Esophagus squamous epithelium (tissue), 5 donors: ENCODE measurements at places on chromosomes 6 and 20.

DNA sequence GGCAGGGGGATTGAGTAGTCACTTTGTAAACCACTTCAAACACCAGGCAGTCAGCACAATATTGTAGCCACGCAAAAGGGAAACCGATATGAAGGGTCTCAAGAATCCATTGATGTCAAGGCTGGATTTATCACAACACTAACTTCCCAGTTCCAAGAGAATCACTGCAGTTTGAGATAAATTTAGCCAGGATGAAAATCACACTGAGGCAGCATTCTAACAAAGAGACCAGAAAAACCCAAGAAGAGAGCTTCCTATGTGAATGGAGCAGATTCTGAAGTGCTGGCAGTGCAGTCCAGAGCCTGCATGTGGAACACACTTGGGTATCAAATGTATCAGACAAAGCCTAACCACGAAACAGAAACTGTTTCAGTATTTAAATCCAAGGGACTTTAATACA is 84.6 kb downstream of the KIF16B start:
- DNase-seq = no peak

DNA sequence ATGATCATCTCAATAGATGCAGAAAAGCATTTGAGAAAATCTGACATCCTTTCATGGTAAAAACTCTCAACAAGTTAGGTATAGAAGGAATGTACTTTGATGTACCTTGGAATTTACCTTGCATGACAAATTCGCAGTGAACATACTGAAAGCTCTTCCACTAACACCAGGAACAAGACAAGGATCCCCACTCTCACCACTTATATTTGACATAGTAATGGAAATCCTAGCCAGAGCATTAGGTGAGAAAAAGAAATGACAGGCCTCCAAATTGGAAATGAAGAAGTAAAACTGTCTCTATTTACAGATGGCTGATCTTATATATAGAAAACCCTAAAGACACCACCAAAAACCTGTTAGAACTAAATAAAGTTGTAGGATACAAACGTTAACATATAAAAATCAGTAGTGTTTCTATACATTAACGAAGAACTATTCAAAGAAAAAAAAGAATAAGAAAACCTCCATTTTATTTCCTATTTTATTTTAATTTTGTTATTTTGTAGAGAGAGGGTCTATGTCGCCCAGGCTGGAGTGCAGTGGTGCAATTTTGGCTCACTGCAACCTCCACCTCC is 26.9 kb downstream of the PCNA start:
- DNase-seq = no peak

GRCh38 chr20:53911301-53911700 is 159.1 kb downstream of the BCAS1 start:
- no peak for DNase-seq

GRCh38 chr6:15063253-15063853 is 182.5 kb upstream of the JARID2 start:
- DNase-seq = no peak

DNA sequence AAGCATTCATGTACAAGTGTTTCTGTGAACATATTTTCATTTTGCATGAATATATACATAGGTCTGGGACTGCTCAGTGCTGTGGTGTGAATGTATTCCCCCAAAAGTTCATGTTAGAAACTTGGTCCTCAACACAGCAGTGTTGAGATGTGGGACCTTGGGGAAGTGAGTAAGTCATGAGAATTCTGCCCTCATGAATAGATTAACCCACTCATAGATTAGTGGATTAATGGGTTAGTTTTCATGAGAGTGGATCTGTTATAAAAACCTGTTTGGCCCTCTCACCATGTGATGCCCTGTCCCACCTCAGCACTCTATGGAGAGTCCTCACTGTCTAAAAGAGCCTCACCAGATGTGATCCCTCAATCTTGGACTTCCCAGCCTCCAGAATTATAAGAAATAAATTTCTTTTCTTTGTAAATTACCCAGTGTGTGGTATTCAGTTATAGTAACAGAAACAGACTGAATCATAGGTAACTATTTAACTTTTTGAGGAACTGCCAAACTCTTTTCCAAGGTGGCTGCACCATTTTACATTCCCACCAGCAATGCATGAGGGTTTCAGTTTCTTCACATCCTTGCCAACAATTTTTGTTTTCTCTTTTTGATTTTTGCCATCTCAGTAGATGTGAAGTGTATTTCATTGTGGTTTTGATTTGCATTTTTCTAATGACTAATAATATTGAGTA is 45.3 kb downstream of the QRSL1 start:
- DNase-seq = no peak

- DNase-seq = no peak
Observed at GRCh38 chr6:582370-582769, 74.5 kb downstream of the HUS1B start.

DNA sequence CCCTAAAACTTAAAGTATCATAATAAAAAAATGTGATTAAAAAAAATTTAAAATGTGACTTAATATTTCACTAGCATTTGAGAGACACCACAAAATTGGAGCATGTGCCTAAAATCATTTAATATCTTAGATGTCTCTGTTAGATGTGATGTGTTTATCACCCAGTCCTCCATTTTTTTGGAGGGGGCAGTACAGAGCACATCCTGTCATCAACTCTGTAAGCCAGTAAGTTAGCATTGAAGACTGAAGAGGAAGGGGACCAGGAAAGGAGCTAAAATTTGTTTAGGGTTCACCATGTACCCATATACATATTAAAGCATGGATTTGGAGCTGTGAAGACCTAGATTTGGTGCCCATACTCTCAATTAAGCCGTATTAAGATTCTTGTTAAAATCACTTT is 30.7 kb upstream of the ADIG start:
- no peak for DNase-seq

DNA sequence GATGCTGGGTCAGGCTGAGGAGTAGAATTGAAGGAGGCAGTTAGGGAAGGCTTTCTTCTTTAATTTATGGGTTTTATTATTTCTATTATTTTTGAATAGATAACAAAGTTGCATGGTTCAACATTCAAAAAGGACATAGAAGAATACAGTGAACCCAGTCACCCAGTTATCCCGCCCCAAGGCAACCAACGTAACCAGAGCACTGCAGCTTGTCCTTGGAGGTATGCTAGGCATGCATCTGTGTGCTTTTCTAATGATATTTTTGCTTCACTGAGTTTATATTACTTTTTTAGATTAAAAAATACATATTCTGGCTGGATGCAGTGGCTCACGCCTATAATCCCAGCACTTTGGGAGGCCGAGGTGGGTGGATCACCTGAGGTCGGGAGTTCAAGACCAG is 47.4 kb upstream of the DSN1 start:
- DNase-seq = no peak

DNA sequence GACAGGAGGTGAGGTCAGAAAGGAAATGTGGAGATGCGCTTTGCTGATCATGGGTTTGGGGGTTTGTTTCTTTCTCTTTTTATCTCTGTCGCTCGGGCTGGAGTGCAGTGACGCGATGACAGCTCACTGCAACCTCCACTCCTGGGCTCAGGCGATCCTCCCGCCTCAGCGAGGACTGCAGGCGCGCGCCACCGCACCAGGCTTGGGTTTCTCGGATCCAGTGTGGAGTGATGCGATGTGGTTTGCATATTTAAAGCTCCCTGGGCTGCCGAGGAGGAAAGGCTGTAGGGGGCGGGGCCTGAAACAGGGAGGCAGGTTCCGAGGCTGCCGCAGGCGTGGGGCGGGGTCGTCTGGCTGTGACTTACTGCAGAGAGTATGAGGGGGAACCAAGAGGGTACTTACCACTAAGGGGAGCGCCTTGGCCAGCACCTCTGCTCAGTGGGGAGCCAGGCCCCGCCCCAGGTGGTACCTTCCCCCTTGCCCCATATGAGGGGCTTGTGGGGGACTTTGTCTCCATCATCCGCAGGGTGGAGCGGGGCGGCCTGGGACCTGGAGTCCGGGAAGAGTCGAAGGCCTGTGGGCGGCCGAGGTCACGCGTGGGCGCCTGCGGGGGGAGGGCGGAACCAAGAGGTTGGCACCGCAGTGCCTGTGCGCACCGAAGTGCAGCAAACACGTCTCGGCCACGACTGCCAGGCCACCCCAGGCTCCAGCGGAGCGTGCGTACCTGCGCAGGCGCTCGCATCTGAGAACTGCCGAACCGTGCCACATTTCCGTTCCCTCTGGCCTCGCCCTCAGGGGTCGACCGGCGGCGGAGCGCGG is 12.7 kb upstream of the BAK1 start:
- DNase-seq = no peak

- no peak for DNase-seq
Observed at GRCh38 chr20:45347936-45348778, at the start of gene SDC4. SDC4 (minus strand) TSS chr20:45348424; CDS start chr20:45348384, 40 bp downstream.

- DNase-seq = no peak
Observed at GRCh38 chr6:137552146-137552545, 58.0 kb upstream of the OLIG3 start.

DNA sequence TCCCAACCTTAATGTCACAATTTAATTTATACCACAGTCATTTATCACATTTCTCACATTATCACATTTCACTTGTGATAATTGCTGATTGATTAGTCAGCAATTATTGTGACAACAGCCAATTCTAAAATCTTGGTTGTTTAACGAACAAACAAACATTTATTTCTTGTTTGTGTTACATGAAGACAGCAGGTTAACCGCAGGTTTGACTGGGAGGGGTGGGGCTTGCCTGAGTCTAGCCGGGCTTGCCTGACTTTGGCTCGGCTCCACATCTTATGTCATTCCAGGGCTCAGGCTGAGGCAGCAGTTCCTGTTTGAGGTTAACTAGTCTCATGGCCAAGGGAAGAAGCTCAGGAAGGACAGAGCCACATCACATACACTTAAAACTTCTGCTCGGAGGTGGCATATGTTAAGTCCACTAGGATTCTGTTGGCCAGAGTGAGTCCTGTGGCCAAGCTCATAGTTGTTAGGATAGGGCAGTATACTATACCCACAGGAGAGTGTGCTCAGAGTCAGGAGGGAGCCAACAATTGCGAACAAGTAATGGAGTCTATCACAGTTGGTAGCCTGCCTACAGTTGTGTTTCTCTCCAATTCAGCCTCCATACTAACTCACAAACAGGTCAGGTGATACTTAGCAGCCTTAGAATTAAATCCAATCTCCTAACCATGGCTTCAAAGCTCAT is 90.0 kb upstream of the IFNGR1 start:
- DNase-seq = no peak

- DNase-seq = no peak
Observed at GRCh38 chr6:79079561-79080041, 1.5 kb upstream of the PHIP start.

DNA sequence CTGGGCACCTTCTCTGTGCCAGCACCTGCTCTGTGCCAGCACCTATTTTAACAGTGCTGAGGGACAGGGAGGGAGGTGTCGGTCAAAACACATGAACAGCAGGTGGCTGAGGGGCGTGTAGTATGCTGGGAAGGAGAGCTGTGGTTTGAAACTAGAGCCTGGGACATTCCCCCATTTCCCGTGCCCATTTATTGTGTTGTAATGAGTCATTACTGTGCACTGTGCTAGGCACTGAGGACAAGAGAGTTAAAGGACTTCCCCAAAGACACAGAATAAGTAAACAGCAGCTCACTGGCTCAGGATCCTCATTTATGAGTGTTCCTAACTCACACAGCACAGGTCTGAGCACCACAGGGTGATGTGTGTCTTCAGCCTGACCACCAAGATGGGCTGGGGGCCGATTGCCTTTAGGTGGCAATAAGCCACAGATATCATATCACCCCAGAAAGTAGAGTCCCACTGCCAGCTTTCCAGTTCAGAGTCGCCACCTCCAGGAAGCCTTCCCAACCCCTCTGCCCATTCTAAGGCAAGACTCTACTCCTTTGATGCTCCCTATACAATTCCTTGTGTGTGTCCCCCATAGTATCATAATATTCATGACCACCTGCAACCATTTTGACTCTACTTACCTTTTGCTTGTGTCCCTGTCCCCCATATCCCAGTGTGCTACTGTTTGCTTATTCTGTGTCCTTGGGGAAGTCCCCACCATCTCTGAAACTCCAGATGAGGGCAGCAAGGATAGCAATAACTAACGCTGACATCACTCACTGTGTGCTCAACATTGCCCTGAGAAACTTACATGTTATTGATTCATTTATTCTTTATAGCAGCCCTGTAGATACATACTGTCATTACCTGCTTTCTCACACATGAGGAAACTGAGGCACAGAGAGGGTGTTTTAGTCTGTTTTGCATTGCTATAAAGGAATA is 87.3 kb downstream of the TOX2 start:
- DNase-seq = no peak
